Activated CD8-positive, alpha-beta memory T cell treated with anti-CD3 and anti-CD28 coated beads, Interleukin-2, amount 50 U/mL, for 4 hours (primary cell): ENCODE measurements at places on chromosomes 2 and 18.

DNA sequence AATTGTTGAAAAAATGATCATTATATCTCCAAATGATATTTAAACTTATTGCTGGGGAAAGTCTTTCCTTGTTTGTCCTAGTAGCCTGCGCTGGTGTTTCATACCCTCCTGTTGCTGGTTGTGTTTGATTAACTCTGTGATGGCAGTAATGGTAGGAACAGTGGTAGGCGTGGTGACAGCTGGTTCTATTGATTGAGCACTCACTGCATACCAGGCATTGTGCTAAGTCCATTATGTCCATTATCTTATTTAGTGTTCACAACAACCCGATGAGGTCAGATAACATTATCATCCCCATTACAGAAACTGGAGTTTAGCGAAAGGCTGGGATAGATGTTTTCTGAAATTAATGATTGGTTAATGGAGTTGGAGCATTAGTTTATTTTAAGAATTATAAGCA, 77.8 kb upstream of the STON1 start:
- DNase-seq: no peak

GRCh38 chr2:195051401-195051800, 605.6 kb upstream of the SLC39A10 start:
- DNase-seq: no peak

- no peak for DNase-seq
Observed at GRCh38 chr2:99066075-99066958, 75.2 kb upstream of the C2orf15 start.

DNA sequence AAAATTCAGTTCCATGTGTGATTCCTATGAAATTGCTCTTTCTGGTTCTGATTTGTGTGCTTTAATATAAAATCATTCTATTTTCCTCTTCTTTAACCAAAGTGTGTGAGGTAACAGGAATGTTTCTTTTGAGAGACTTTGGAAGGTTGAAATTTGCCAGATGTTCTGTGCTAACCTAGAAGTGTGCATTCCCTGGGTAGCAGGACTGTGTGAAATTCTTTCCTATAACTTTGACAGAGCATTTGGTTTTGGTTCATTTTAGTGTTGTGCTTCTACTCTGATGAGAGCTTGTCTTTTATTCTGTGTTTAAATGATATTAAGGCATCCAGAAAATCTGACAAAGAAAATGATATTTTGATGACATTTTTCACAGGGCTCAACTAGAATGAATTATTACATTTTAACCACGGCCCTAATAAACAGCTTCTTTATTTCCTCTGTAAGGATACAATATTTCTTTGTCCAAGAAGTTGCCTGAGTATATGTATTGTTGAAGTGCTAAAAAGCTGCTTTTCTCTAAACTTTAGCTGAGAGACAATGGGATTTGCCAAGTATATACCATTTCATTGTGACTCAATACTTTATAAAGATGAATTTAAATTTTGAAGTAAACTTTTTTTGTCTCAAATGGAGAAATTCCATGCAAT, 34.7 kb upstream of the DLX1 start:
- DNase-seq: no peak

- DNase-seq: no peak
Observed at GRCh38 chr18:13054336-13054735, 63.2 kb downstream of the CEP192 start.

DNA sequence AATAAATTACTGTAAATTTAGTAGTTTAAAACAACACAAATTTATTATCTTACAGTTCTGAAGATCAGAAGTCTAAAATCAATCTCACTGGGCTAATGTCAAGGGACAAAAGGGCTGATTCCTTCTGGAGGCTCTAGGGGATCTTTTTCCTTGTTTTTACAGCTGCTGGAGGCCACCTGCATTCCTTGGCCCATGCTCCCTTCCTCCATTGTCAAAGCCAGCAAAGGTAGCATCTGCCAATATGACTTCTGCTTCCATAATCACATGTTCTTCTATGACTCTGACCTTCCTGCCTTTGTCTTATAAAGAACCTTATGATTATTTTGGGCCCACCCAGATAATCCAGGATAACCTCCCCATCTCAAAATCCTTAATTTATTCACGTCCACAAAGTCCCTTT, 46.0 kb upstream of the FAM136A start:
- DNase-seq: no peak

DNA sequence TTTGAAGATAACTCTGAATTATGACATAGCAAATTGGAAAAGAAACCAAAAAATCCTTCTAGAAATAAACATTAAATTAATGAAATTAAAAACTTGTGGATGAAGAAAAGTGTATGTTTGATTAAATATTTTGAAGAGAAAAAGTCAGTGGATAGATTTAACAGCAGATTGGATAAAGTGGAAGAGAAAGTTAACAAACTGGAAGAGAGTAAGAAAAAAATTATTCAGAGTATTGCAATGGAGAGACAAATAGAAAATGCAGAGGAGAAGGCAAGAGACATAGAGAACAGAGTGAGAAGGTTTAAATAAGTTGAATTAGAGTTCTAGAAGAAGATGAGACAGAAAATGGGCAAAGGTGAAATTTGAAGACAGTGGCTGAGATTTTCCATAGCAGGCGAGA, 162.8 kb downstream of the DIS3L2 start:
- no peak for DNase-seq
